ENCODE measurements at places on chromosomes 2 and 18.

DNA sequence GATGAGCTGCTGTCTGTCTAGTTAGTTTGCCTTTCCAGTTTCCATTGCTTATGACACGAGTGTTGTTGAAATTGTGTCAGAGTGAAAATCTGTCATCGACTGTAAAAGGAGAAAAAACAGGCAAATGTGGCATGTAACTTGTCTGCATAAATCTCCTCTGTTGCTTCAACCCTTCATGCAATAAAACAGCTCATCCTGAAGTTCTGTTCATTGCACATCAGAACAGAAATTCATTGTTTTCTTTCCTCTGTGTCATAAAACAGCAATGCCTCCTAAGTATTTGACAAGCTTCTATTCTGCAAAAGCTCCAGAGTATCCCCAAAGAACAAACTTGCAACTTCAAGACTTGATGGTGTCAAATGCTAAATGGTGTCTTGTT is 432.1 kb downstream of the MEIS1 start:
- no peak for DNase-seq

GRCh38 chr2:186590759-186591505 is 1.1 kb downstream of the ITGAV start:
- DNase-seq: peak; percentile 48

DNA sequence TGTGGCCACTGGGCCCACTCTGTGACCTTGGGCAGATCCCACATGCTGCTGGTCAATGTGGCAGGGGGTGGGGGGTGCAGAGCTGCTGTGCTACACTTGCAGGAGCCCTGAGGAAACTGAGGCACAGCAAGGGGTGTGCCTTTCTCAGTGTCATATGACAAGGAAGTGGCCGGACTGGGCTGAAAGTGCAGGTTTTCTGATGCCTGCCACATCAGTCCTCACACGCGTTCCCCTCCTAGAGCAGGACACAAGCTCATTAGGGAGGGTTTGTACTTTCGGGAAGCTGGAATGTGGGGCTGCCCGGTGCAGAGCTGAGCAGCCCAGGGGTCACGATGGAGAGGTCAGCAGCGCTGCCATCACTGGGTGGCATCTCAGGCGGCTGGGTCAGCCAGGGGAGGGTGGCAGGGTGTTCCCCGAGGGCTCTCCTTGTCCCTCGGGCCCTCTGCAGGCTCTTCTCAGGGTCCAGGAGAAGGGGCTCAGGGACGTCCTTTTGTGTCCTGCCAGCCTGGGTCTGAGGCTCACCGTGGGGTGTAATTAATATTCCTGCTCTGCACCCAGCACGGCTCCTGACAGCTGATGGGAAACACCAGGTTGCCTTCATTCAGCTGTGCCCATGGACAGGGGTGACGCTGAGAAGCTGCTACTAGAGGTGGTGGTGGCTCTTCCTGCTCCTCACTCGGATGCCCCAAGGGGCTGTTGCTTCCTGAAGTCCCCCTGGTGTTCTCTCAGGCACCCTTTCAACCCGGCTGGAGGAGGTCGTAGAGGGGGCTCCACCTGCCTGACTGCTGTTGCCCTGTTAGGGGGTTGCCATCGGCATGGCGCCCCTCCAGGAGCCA is 62.1 kb upstream of the HDAC4 start:
- no peak for DNase-seq

DNA sequence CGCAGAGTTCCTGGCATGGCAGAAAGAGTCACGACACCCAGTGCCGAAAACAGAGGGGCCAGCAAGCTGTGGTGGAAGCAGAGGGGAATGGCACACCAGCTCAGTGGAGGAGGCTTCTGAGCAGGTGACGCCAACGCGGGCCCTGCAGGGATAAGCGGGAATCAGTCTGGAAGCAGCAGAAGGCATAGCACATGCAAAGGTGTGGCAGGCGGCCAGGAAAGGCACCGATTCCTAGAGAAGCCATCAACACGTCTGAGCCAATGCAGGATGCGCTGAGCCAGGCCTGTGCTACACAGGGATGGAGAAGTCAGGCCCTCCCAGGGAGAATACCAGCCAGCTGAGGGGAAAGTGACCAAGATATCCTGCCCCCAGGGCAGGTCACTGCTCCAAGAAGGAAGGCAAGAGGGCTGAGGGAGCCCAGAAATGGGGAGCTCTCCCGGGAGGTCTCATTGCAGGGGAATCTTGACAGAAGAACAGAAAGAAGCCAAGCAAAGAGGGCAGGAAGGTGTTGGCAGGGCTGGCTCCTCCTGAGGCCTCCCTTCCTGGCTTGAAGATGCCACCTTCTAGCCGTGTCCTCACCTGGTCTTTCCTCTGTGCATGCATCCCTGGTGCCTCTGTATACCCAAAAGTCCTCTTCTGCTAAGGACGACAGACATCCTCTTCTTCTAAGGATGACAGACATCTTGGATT is 16.3 kb downstream of the TEX51 start:
- DNase-seq: no peak

GRCh38 chr2:55176094-55176415 is 56.0 kb downstream of the CLHC1 start:
- no peak for DNase-seq

- no peak for DNase-seq
Observed at GRCh38 chr2:149077861-149078260, 39.4 kb downstream of the LYPD6B start.

GRCh38 chr2:22497064-22497463 is 887.9 kb upstream of the KLHL29 start:
- DNase-seq: no peak

- DNase-seq: no peak
Observed at GRCh38 chr2:122481244-122481622, 725.8 kb downstream of the TSN start.

DNA sequence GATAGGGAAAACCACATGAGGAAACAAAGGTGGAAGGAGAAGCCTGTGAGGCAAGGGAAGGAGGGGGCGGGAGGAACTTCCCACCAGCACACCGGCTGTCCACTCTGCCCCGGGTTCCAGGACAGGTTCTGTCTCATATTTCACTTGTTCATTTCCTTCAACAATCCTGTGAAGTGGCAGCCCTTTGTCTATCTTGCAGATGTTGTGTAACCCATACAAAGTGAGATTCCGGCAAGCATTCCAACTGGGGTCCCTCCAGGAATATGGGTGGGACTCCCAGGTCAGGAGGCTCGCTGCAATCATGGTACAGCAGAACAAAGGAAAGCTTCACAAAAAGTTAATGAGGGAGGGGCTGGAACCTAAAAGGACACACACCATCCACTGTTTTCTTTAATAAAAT is 271.3 kb upstream of the PXDN start:
- no peak for DNase-seq

GRCh38 chr2:216404010-216404618 is 8.2 kb upstream of the SMARCAL1 start:
- DNase-seq: peak; percentile 54

- DNase-seq: no peak
Observed at GRCh38 chr2:161988589-161988988, 85.4 kb downstream of the DPP4 start.

DNA sequence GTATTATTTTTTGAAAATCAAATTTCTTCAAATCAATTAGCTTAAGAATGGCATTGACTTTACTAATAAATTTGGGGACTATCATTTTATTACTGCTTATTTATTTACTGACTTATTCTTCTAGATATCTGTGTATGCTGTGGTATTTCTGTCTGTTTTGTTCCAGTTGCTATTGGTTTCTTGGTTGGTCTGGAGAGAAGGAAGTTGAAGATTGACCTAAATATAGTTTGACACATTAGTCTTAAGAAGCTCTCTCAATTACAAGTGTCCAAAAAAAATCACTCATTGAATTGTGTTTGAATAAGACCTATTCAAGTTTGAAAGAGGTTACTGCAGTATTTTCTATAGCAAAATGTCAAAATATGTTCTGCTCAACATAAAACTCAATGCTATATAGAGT is 153.3 kb upstream of the KYNU start:
- no peak for DNase-seq

DNA sequence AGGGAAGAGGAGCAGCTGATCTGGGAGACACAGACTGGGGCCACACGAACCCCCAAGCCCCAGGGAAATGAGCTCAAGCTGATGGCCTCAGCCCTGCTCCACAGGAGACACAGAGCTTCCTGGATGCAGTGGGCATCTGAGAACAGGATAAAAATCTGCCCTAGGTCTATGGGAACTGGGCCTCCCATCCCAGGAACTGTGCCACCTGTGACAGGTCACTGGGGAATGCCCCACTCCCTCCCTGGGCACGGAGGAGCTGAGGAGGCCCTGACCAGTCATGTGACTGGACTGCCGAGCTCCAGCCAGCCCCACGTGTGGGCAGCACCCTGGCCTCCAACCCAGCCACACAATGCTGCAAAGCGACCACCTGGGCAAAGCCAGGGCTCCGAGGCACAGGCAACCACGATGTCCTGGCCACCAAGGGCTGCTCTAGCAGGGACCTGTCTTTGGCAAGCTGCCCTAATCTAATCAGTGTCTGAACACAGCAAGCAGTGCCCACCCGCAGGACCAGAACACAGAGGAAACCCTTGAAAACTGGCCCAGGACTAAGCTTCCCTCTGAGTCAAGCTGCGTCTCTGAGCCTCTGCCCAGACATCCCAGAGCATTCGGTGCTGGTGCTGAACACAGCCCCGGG is 57.8 kb upstream of the ID2 start:
- DNase-seq: no peak

DNA sequence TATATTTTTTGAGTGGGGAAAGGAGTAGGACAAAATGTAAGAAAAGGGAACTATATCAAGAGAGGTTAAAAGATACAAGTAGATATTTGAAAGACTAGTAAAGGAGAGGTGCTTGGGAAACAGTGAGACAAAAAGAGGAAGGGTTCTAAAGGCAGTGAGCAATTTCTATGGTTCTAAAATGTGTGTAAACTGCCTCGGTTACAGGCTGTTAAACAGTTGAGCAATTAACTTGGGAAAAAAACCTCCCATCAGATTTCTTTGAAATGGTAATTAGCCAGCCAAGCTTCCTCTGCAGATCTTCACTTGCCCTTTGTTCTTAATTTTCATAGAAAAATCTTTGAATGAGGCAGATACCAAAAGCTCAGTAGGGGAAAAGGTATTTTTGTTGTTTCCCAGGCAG is 238.7 kb upstream of the KCNH7 start:
- no peak for DNase-seq

GRCh38 chr2:74001121-74001520 is 16.4 kb downstream of the TET3 start:
- DNase-seq: no peak

All from HepG2 (cell line).